ENCODE measurements at places on chromosomes 7 and 10. TPM values are rescaled to one million over a fixed set of nuclear protein-coding genes. Genes with fewer than 3 reads are reported as not detected.

WEE2 gene
- total RNA-seq = not detected

PDE1C gene
- 7.6 TPM for total RNA-seq

PLAU gene
- total RNA-seq = 6.4 TPM

SEC31B gene
- total RNA-seq = 47.4 TPM

UCMA gene
- total RNA-seq = not detected

IDI2 gene
- total RNA-seq = 2.9 TPM

NRG3 gene
- total RNA-seq = not detected

COPS6 gene
- total RNA-seq = 34.2 TPM

TRPV5 gene
- not detected for total RNA-seq

SPACDR gene
- not detected for total RNA-seq

DNA sequence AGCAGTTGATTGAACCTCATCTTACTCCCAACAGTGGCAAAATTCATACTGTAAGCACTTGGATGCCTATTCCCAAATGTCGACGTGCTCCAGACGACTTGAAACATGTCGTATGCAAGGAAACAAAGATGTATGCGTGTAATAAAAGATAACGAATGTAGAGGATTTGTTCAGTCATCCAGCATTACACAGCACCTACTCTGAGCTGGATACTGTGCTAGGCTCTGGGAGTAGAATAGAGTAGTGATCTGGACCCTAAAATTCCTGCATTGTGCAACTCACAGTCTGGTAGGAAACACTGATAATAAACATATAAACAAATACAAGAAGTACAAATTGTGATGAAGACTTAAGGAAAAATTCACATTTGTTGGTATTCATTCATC, 5.6 kb upstream of the TBX20 start:
- no peak for DNase-seq

GRCh38 chr10:77512219-77512578, 125.4 kb downstream of the KCNMA1 start:
- DNase-seq = no peak

GRCh38 chr7:66296001-66296521, 90.9 kb downstream of the TPST1 start:
- DNase-seq = no peak

DNA sequence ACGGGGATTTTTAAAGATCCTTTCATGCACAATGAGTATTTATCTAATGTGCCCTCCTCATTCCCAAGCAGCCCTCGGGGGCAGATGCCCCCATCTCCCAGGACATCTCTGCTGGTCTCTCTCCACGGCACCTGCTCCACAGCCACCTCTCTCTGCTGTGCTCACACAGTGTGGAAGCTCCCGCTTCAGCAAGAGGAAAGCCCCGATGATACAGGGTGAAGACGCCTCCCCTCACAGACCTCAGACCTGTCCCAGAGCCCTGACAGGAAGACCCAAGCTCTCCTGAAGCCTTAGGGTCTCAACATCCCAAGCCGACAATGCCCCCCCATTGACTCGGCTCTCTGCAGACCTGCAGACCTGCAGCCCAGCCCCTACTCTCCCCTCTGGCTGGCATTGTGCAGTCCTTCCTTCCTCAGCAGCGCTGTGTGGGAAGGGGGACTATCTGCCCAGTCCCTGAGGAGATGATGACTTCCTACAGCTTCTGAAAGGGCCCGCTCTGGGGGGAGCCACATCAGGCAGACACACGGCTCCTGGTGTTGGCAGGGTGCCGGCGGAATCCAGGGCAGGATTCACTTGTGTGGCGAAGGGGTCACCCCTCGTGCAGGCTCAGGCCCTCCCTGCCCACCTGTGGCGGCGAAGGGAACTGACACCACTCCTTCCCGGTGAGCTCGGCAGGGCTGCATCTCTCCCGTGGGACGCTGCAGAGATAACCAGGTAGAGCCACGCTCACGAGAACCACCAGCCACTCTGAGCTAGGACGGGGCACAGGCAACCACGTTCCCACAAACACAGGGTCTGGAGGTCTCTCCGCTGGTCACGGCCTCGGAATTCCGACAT, 61.8 kb downstream of the PTPRN2 start:
- no peak for DNase-seq

GRCh38 chr7:15370441-15370840, 191.4 kb downstream of the AGMO start:
- no peak for DNase-seq

GRCh38 chr10:75658915-75659314, 227.5 kb downstream of the LRMDA start:
- no peak for DNase-seq

DNA sequence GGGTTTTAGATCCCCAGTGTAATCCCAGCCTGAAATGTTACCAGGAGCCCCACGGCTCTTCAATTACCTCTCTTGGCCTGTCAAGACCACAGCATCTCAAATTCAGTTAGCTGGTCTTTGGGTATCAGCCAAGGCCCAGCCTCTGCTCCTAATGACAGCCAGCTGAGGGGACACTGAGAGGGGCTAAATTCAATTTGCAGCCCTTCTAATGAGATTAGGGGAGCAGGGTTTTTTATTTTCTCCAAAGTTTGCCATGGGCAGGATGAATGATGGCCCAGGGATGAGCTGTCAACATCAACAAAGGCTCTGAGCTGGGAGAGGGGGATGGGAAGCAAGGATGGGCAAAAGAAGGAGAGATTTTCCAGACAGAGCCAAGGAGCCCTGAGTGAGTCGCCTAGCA, 116.8 kb upstream of the TBX20 start:
- no peak for DNase-seq

GRCh38 chr10:130634816-130635215, 498.6 kb downstream of the GLRX3 start:
- DNase-seq = no peak

GRCh38 chr10:5958077-5958476, 19.3 kb downstream of the IL15RA start:
- no peak for DNase-seq

- peak; percentile 29 for DNase-seq
These were observed 733.0 kb downstream of the TNS3 start for GRCh38 chr7:46848944-46849343.

GRCh38 chr10:73785721-73786511, 510 bp downstream of the ZSWIM8 start:
- peak; percentile 77 for DNase-seq

- DNase-seq = no peak
These were observed 45.8 kb upstream of the PLEKHA1 start for GRCh38 chr10:122328676-122329075.

DNA sequence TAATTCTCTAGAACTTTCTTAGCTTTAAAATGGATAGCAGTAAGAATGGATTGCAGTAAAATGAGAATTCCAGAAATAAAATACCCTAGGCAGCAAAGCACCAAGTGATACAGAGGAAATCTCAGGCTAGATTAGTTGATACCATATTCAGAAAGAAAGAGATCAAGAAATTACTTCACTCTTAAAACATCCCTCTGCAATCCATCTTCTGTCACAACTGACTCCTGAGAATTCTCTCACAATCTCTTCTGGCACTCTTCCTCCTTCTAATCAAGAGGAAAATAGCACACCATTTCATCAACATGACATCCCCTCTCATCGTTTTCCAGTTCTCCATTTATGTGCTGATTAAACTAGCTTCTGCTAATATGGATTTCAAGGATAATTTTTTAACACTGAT, 42.2 kb upstream of the LAMB1 start:
- DNase-seq = no peak

DNA sequence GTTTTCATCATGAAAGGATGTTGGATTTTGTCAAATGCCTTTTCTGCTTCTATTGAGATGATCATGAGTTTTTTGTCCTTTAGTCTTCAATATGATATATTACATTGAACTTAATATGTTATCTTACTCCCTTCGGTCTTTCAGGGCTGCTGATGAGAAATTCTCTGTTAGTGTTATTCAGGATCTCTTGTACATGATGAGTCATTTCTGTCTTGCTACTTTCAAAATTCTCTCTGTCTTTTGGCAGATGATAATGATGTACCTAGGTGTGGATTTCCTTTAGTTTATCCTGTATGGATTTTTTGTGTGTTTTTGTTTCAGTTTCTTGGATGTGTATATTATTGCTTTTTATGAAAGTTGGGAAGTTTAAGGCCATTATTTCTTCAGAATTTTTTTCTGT, 320.9 kb upstream of the NPSR1 start:
- DNase-seq = no peak

GRCh38 chr7:117559391-117559790, 79.6 kb downstream of the CFTR start:
- DNase-seq = no peak

DNA sequence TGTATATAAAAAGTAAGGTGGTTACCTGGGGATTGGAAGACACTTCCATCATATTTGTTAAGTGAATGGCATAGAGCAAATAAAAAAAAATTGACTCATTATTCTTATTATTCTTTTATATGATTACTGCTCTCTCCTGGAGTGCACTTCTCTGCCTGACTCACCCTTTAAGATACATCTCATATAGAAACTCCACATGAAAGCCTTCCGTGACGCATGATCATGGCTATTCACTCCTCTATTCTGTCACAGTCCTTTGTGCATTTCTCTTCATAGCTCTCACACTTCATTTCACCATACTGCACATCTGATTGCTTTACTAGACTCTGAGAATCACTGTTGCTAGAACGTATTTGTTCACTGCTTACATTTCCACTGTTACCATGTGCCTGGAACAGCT, 597.3 kb downstream of the CNTNAP2 start:
- DNase-seq = no peak

DNA sequence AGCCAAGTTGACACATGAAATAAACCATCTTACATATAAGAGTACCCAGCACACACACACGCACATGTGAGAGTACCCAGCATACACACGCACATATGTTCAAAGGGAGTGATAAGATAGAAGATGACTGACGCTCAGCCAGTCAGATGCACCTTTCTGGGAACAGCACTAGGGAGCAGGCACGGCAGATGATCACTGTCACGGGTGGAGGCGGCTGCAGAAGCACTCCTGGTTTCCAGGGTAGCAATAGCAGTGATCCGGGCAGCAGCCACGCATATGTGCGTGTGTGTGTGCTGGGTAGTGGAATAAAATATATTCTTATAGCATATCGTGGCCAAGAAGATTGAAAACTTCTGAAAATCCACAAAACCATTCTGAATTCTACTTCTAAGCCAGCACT, 85.8 kb upstream of the NAMPT start:
- DNase-seq = no peak

- DNase-seq = no peak
These were observed 13.3 kb downstream of the LAT2 start for GRCh38 chr7:74222851-74223710.

DNA sequence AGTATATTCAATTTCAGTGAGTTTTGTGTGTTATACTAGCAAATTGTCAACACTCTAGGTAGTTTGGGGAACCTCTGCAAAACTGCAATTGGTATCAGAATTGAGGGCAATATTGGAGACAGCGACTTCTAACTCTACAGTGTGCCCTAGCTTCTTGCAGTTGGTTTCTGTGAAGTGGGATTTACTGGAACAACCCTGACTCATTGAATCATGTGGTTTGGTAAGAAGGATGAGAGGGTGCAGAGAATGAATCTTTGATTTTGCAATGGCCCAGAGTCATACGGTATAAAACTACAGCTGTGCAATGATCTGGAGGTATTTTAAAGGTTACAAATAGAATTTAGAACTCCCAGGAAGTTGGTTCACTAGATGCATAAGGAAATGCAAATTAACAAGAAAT, 129.1 kb upstream of the PPP1R3A start:
- DNase-seq = no peak

GRCh38 chr10:129333706-129334105, 133.3 kb upstream of the MGMT start:
- DNase-seq = no peak

DNA sequence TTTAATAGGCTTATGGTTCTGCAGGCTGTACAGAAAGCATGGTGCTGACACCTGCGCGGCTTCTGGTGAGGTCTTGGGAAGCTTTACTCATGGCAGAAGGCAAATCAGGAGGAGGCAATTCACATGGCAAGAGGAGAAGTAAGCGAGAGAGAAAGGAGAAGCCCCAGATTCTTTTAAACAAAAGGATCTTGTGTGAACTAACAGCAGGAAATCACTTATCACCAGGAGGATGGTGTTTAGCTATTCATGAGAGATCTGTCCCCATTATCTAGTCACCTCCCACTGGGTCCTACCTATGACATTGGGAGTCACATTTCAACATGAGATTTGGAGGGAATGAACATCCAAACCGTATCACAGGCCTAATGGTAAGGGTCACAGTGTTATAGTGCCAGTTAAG, 678.0 kb upstream of the KCND2 start:
- DNase-seq = no peak

DNA sequence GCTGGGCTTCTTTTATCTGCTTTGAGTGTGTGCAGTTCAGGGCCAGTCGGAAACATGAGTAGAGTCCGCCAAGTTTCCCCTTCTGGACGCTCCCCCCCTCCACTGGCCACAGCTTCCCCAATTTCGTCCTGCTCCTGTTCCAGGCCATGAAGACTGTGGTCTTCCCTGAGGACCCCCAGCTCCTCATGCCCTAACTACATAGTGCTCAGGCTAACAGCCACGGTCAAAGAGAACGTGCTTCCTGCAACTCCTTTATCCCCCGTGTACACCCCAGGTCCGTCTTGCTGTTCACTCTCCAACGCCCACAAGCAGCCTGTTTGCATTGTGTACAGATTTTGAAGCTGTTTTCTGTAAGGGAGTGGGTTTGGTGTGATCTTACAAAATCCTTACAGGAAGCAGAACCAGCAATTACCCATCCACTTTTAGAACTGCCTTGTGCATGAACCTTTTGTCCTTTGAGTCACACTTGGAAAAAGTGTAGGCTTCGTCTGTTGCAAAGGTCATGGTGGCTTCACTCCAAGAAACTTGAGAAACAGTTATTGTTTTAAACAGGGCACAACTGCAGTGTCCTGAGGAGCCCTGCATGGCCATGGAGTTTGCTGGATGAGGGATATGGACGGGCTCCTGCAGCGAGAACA, 77.0 kb upstream of the FAM20C start:
- DNase-seq = peak; percentile 36

DNA sequence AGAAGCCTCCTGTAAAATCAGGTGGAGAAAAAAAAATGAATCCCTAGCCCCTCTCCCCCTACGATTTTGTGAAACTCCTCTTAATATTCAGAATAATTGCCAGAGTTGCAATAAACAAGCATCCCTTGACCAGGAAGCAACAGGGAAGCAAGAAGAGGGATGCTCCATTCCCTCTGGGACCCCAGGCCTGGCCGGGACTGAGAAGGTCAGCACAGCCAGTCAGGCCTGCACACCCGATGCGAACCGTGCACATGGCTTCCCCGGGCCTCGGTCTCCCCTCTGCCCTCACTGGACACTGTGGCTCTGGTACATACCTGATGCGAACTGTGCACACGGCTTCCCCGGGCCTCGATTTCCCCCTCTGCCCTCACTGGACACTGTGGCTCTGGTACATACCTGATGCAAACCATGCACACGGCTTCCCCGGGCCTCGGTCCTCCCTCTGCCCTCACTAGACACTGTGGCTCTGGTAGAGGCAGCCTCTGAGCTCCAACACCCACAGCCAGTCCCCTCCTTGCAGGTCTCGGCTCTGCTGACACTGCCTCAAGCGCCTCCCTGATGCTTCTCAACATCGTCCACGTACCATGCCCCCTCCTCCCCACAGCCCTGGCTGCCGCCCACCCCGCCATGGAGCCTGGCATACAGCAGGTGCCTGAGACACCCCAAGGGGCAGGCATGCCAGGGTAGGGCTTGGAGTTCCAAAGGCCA, 138.6 kb downstream of the DIP2C start:
- DNase-seq = no peak

GRCh38 chr10:117762819-117763172, 220.2 kb downstream of the EMX2 start:
- no peak for DNase-seq

Data from stomach (tissue), 19 donors.